Airway epithelial cell (primary cell): ENCODE measurements at places on chromosomes 11 and 22. TPM values are rescaled to one million over a fixed set of nuclear protein-coding genes. Genes with fewer than 3 reads are reported as not detected.

Gene ADORA2A
- 0.14 TPM in 1 of 2 replicates, not detected in the other for total RNA-seq

Gene TRPM5
- not detected in 2 replicates for total RNA-seq

Gene MYRF
- total RNA-seq = 0.28 and 1.6 TPM in 2 replicates

Gene RASSF10
- total RNA-seq = 6.5 and 8.9 TPM in 2 replicates

Gene CADM1
- 3.3 and 7.5 TPM in 2 replicates for total RNA-seq
